ENCODE measurements at places on chromosomes 1 and 21. TPM values are rescaled to one million over a fixed set of nuclear protein-coding genes. Genes with fewer than 3 reads are reported as not detected.

- no peak for DNase-seq
Observed at GRCh38 chr1:46489169-46489637, 433 bp upstream of the DMBX1 start.

DNA sequence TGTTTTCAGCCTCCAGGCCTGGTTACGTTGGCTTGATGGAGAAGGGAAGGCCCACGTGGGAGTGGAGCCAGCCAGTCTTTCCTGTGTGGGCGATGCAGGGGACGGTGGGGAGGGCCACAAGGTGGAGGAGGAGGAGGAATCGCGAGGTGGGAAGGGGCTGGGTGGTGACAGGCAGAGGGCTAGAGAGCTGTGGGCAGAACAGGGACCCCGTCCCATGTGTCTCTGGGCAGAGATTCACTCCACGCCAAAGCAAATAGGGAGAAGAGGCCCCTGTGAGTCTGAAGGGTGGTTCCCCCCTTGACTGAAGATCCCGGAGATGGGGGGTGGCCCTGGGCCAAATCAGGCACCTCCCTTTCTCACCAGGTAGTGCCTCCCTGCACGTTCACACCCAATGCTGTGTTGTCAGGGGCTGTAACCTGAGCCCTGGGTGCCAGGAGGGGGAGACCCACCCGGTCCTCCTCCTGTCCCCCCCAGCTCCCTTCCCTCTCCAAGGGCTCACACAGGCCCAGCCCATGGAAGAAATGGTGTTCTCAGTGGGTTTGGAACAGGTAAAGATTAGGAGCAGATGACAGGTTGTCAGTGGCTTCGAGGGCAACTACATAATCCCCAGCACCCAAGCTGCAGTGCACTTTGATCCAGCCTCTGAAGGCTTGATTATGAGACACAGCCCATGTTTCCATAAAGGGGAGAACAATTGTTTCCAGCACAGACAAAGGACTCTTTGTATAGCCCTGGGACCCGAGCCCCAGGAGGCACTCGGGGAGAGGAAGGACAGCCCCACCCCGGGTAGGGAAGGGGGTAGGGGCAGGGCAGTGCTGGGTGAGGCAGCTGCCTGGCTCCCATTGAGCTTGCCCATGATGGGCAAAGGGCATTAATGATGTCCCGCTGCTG is 37.7 kb upstream of the GPR37L1 start:
- no peak for DNase-seq

GRCh38 chr1:54695764-54696163 is 19.9 kb upstream of the TTC4 start:
- no peak for DNase-seq

- no peak for DNase-seq
Observed at GRCh38 chr1:36530261-36530660, 47.5 kb upstream of the CSF3R start.

FAM72D gene
- 1.5 TPM for total RNA-seq

GRCh38 chr1:17460219-17460618 is 20.7 kb upstream of the RCC2 start:
- no peak for DNase-seq

DNA sequence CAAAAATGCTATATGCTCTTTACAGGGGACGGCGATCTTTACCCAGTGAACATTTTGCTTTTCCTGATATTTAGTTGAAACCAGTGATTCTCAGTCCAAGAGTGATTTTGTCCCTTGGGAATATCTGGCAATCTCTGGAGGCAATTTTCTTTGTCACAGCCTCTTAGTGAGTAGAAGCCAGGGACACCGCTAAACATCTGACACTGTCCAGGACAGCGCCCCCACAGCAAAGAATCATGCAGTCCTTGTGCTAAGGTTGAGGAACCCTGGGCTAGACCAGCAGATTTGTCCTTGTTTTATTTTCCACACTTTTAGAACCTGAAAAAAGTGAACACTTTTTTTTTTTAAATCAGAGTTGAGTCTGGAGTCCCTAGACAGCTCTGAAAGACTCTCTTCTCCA is 13.1 kb downstream of the EVA1C start:
- DNase-seq: no peak

ADAMTS5 gene
- total RNA-seq: 17.3 TPM

DNA sequence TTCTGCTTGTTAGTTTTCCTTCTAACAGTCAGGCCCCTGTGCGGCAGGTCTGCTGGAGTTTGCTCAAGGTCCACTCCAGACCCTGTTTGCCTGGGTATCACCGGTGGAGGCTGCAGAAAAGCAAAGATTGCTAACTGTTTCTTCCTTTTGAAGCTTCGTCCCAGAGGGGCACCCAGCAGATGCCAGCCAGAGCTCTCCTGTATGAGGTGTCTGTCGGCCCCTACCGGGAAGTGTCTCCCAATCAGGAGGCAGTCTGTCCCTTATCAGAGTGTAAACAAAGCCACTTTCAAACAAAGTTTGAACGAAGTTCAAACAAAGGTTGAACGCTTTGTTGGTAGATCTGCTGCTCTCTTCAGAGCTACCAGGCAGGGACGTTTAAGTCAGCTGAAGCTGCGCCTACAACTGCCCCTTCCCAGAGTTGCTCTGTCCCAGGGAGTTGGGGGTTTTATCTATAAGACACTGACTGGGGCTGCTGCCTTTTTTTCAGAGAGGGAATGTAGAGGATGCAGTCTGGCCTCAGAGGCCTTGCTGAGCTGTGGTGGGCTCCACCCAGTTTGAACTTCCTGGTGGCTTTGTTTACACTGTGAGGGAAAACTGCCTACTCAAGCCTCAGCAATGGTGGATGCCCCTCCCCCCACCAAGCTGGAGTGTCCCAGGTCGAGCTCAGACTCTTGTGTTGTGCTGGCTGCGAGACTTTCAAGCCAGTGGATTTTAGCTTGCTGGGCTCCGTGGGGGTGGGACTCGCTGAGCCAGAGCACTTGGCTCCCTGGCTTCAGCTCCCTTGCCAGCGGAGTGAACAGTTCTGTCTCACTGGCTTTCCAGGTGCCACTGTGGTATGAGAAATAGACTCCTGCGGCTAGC is 401.8 kb downstream of the SRGAP2C start:
- DNase-seq: no peak

CMPK1 gene
- 74.7 TPM for total RNA-seq
